ENCODE measurements at places on chromosomes 16 and 17.

- DNase-seq, result no peak
Observed at GRCh38 chr17:32563583-32563982, 76.8 kb downstream of the CDK5R1 start.

GRCh38 chr16:88459366-88460073 is 6.4 kb downstream of the ZFPM1 start:
- DNase-seq, result no peak

GRCh38 chr17:50151937-50152547 is 1.6 kb upstream of the PPP1R9B start:
- peak; percentile 78 for DNase-seq

- no peak for DNase-seq
Observed at GRCh38 chr17:66525338-66525737, 222.9 kb downstream of the PRKCA start.

- DNase-seq, result no peak
Observed at GRCh38 chr16:90023078-90023447, 3.8 kb upstream of the DBNDD1 start.
